Endothelial cell of umbilical vein (primary cell): ENCODE measurements at places on chromosomes 16 and 17.

- no peaks in the 10 kb centered on the region for H3K36me3 ChIP-seq
- H3K27me3 ChIP-seq: peaks cover 28% of the 10 kb centered on the region
- H3K4me1 ChIP-seq: peaks cover 38% of the 10 kb centered on the region
- H3K27ac ChIP-seq: peak overlapping the region; percentile 47
- peak; percentile 67 for DNase-seq
Measured at GRCh38 chr17:48612854-48613691, 2.0 kb downstream of the HOXB8 start.

- no peak for DNase-seq
- no peaks in the 10 kb centered on the region for H3K4me1 ChIP-seq
- no peak overlapping the region for H3K4me3 ChIP-seq
- no peaks in the 10 kb centered on the region for H3K27me3 ChIP-seq
- H3K36me3 ChIP-seq: no peaks in the 10 kb centered on the region
Measured at GRCh38 chr17:72511242-72511641, 390.4 kb downstream of the SOX9 start.

GRCh38 chr17:19753051-19753509 lies 5.0 kb upstream of the ALDH3A1 start:
- no peak overlapping the region for H3K4me3 ChIP-seq
- peaks cover 18% of the 10 kb centered on the region for H3K4me1 ChIP-seq
- peak overlapping the region; percentile 94 for H3K27ac ChIP-seq
- H3K36me3 ChIP-seq: no peaks in the 10 kb centered on the region
- no peaks in the 10 kb centered on the region for H3K27me3 ChIP-seq

DNA sequence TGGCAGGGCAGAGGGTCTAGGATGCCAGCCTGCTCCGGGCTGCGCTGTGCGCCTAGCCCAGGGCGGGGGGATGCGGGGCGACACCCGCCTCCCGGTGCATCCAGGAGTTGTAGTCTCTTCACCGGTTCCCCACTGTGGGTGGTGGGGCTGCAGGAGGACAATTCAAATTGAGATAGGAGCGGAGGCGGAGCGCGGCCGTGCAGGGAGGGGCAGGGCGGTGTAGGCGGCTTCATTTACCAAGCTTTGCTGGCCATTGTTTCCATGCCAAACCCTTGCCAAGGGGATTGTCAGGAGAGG lies 2047.4 kb downstream of the TP53TG3F start:
- no peak overlapping the region for H3K27ac ChIP-seq
- H3K4me3 ChIP-seq: no peak overlapping the region
- H3K27me3 ChIP-seq: no peaks in the 10 kb centered on the region
- no peaks in the 10 kb centered on the region for H3K36me3 ChIP-seq
- no peaks in the 10 kb centered on the region for H3K4me1 ChIP-seq

DNA sequence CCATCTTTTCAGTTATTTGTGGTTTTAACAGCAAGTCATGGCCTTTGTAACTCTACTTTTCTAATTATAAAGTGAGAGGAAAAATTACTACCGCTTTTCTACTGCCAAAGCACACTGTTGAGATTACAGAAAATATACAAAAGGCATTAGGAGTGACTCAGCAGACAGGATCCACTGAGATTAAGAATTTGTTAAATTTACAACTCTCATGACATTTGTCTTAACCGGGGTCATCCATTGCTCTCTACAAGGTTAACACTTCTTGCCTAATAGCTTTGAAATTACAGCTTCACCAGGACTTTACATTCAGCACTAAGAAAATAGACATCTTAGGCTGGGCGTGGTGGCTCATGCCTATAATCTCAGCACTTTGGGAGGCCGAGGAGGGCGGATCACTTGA lies 93.4 kb downstream of the SSH2 start:
- H3K27ac ChIP-seq: no peak overlapping the region
- peaks cover 7% of the 10 kb centered on the region for H3K4me1 ChIP-seq
- H3K36me3 ChIP-seq: no peaks in the 10 kb centered on the region
- no peaks in the 10 kb centered on the region for H3K27me3 ChIP-seq
- H3K4me3 ChIP-seq: no peak overlapping the region
- no peak for DNase-seq

- no peaks in the 10 kb centered on the region for H3K27me3 ChIP-seq
- no peaks in the 10 kb centered on the region for H3K4me1 ChIP-seq
- no peaks in the 10 kb centered on the region for H3K36me3 ChIP-seq
- no peak for DNase-seq
- no peak overlapping the region for H3K27ac ChIP-seq
Measured at GRCh38 chr16:4928227-4928626, 8.7 kb downstream of the PPL start.

- H3K27ac ChIP-seq: no peak overlapping the region
- no peak overlapping the region for H3K4me3 ChIP-seq
- H3K4me1 ChIP-seq: peaks cover 45% of the 10 kb centered on the region
- H3K36me3 ChIP-seq: no peaks in the 10 kb centered on the region
- no peak for DNase-seq
- H3K27me3 ChIP-seq: no peaks in the 10 kb centered on the region
Measured at GRCh38 chr17:50663812-50664374, 29.2 kb downstream of the ABCC3 start.

GRCh38 chr17:4600563-4600962 lies 16.2 kb downstream of the SMTNL2 start:
- no peak for DNase-seq
- H3K27me3 ChIP-seq: no peaks in the 10 kb centered on the region
- H3K4me3 ChIP-seq: no peak overlapping the region
- H3K36me3 ChIP-seq: no peaks in the 10 kb centered on the region
- no peak overlapping the region for H3K27ac ChIP-seq

DNA sequence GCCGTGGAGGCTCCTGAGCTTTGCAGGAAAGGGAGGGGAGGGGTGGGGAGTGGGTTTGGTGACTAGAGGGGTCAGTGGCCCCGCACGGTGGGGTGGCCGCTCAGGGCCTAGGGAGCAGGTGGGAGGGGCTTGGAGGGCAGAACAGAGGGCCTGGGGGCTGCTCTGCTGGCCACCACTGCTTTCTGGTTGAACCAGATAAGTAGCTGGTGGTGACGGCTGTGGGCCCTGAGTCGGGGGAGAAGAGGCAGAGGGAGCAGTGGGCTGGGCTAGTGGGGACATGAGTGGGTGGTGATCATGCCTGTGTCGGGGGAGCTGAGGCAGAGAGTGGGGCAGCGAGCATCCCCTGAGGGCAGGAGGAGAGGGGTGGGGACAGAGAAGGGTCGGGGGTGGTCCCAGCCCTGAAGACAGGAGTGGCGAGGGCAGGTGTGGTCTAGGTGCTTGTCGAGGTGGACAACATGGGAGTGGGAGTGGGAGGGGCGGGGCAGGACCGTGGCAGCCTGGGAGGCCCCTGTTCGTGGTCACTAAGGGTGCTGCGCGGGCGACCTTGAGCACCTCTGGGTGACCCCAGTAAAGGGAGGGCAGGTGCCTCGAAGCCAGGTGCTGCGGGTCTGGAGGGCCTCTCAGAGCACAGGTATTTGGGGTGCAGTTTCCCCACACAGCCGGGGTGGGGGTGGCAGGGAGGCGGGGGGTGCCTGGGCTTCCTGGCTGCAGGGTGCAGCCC lies 6.3 kb upstream of the CD7 start:
- H3K36me3 ChIP-seq: no peaks in the 10 kb centered on the region
- no peak for DNase-seq
- no peak overlapping the region for H3K4me3 ChIP-seq
- H3K27ac ChIP-seq: no peak overlapping the region
- H3K27me3 ChIP-seq: no peaks in the 10 kb centered on the region

DNA sequence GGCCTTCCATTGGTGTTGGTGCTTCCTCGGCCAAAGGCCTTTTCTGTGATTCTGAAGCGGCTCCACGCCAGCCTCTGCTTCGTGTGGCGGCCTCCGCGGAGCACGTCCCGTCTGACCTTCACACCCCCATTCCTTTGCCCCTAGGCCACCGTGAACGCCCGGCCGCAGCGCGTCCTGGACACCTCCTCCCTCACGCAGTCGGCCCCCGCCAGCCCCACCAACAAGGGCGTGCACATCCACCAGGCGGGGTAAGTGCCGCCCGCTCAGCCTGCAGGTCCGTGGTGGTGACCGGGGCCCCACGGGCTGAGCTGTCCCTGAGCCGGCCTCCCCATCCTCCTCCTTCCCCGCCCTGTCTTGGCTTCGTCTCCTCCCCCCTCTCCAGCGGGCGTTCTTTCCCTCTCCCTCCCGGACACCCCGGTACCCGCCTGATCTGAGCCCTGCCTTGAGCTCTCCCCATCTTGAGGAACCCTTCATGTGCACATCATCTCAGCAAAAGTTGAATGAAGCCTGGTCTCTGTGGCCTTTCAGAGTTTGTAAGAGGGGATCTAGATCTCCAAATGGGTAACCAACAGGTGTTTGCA lies 69.0 kb upstream of the CHMP6 start:
- no peak overlapping the region for H3K4me3 ChIP-seq
- H3K27me3 ChIP-seq: no peaks in the 10 kb centered on the region
- H3K4me1 ChIP-seq: peaks cover 10% of the 10 kb centered on the region
- H3K36me3 ChIP-seq: peaks cover 10% of the 10 kb centered on the region
- no peak overlapping the region for H3K27ac ChIP-seq

- DNase-seq: peak; percentile 31
- H3K27ac ChIP-seq: no peak overlapping the region
- H3K4me1 ChIP-seq: peaks cover 5% of the 10 kb centered on the region
Measured at GRCh38 chr16:57859331-57859730, 57.0 kb upstream of the KIFC3 start.

DNA sequence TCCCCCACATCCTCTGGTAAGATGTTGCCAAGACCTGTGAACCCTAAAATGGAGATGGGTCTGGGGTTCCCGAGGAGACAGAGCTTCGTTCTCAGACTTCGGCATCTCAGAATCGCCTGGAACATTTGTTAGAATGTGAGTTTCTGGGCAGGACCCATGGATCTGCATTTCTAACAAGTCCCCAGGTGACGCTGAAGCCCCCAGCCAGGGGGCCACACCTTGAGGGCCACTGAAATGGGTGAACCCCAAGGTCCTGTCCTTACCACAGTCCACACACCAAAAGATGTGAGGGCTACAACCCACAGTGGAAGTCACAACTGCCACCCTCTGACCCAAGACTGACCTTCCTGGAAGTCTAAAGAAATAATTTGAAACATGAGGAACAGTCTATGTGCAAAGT lies 14.0 kb downstream of the MPP3 start:
- H3K4me1 ChIP-seq: peaks cover 13% of the 10 kb centered on the region
- no peaks in the 10 kb centered on the region for H3K27me3 ChIP-seq
- no peak for DNase-seq
- H3K27ac ChIP-seq: no peak overlapping the region
- no peak overlapping the region for H3K4me3 ChIP-seq

GRCh38 chr17:55274355-55275255 lies 9.8 kb downstream of the HLF start:
- no peaks in the 10 kb centered on the region for H3K4me1 ChIP-seq
- no peak overlapping the region for H3K4me3 ChIP-seq
- H3K27me3 ChIP-seq: peaks cover 4% of the 10 kb centered on the region
- no peak for DNase-seq

GRCh38 chr16:1650131-1650530 lies 27.9 kb upstream of the JPT2 start:
- no peak overlapping the region for H3K4me3 ChIP-seq
- peaks cover 32% of the 10 kb centered on the region for H3K36me3 ChIP-seq
- no peak for DNase-seq
- no peaks in the 10 kb centered on the region for H3K4me1 ChIP-seq
- H3K27ac ChIP-seq: no peak overlapping the region

- peaks cover 4% of the 10 kb centered on the region for H3K4me1 ChIP-seq
- H3K27ac ChIP-seq: no peak overlapping the region
- no peak for DNase-seq
- no peaks in the 10 kb centered on the region for H3K36me3 ChIP-seq
- no peak overlapping the region for H3K4me3 ChIP-seq
- H3K27me3 ChIP-seq: peaks cover 2% of the 10 kb centered on the region
Measured at GRCh38 chr16:84940670-84941551, 70.4 kb downstream of the ZDHHC7 start.

DNA sequence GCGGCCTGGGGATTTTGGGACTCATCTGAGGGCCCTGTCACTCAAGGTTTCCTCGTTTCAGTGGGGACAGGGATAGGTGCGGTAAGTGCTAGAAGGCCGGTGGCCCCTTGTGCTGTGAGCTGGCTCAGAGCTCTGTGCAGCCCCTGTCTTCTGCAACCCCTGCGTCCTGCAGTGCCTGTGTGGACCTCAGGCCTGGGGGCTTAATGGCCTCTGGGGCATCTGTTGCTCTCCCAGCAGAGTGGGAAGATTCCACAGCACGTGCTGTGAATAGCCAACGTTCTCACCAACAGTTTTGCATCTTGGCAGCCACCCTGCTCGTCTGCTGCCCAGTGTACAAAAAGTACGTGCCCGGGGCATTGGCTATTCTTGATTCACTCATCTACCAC lies 4.9 kb downstream of the FOXC2 start:
- H3K36me3 ChIP-seq: peaks cover 5% of the 10 kb centered on the region
- H3K4me3 ChIP-seq: peak overlapping the region; percentile 94
- peak; percentile 55 for DNase-seq
- H3K27ac ChIP-seq: peak overlapping the region; percentile 78

GRCh38 chr17:77235370-77235941 lies 94.7 kb downstream of the SEC14L1 start:
- H3K27ac ChIP-seq: peak overlapping the region; percentile 81
- peak; percentile 73 for DNase-seq
- peaks cover 23% of the 10 kb centered on the region for H3K4me1 ChIP-seq
- peak overlapping the region; percentile 15 for H3K4me3 ChIP-seq

GRCh38 chr17:42783062-42783790 lies 2.8 kb downstream of the WNK4 start:
- DNase-seq: peak; percentile 25
- H3K4me1 ChIP-seq: peaks cover 35% of the 10 kb centered on the region
- H3K27me3 ChIP-seq: peaks cover 16% of the 10 kb centered on the region
- peaks cover 8% of the 10 kb centered on the region for H3K36me3 ChIP-seq

- no peak overlapping the region for H3K27ac ChIP-seq
- H3K27me3 ChIP-seq: no peaks in the 10 kb centered on the region
- H3K36me3 ChIP-seq: peaks cover 68% of the 10 kb centered on the region
- H3K4me1 ChIP-seq: no peaks in the 10 kb centered on the region
- H3K4me3 ChIP-seq: no peak overlapping the region
Measured at GRCh38 chr16:66390346-66391108, 24.0 kb downstream of the CDH5 start.

- DNase-seq: peak; percentile 70
- peaks cover 23% of the 10 kb centered on the region for H3K4me1 ChIP-seq
- no peaks in the 10 kb centered on the region for H3K36me3 ChIP-seq
- peak overlapping the region; percentile 50 for H3K27ac ChIP-seq
Measured at GRCh38 chr16:67346341-67346740, 19.7 kb downstream of the LRRC36 start.

- H3K4me3 ChIP-seq: no peak overlapping the region
- no peak overlapping the region for H3K27ac ChIP-seq
- DNase-seq: peak; percentile 9
- H3K4me1 ChIP-seq: no peaks in the 10 kb centered on the region
- H3K36me3 ChIP-seq: no peaks in the 10 kb centered on the region
- no peaks in the 10 kb centered on the region for H3K27me3 ChIP-seq
Measured at GRCh38 chr16:86477642-86478041, 32.7 kb upstream of the FOXF1 start.
